BE2C (cell line): ENCODE measurements at places on chromosomes 2 and 18.

GRCh38 chr2:14998546-14998945, 366.0 kb downstream of the LRATD1 start:
- no peak for DNase-seq

- DNase-seq, result no peak
These were observed 55.8 kb downstream of the TTC27 start for GRCh38 chr2:32683520-32684086.

- DNase-seq, result no peak
These were observed 37.8 kb upstream of the DNMT3A start for GRCh38 chr2:25379535-25379934.

DNA sequence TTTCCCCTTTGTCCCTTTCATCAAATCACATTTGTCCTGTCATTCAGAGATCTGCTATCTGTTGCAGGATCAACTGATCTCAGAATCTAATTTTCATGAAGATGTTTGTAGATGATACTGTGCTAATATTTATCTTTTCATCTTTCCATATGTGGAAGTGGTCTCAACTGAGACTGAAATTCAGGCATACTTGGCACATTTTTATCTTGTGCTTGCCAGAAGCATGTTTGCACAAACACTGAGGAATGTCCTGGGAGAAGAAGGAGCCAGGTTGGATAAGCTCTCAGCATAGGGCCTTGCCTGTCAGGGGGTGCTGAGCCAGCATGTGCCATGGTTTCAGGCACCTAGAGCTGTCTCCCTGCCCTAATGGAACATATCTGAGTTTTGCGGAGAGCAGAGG, 24.5 kb upstream of the MMADHC start:
- no peak for DNase-seq

DNA sequence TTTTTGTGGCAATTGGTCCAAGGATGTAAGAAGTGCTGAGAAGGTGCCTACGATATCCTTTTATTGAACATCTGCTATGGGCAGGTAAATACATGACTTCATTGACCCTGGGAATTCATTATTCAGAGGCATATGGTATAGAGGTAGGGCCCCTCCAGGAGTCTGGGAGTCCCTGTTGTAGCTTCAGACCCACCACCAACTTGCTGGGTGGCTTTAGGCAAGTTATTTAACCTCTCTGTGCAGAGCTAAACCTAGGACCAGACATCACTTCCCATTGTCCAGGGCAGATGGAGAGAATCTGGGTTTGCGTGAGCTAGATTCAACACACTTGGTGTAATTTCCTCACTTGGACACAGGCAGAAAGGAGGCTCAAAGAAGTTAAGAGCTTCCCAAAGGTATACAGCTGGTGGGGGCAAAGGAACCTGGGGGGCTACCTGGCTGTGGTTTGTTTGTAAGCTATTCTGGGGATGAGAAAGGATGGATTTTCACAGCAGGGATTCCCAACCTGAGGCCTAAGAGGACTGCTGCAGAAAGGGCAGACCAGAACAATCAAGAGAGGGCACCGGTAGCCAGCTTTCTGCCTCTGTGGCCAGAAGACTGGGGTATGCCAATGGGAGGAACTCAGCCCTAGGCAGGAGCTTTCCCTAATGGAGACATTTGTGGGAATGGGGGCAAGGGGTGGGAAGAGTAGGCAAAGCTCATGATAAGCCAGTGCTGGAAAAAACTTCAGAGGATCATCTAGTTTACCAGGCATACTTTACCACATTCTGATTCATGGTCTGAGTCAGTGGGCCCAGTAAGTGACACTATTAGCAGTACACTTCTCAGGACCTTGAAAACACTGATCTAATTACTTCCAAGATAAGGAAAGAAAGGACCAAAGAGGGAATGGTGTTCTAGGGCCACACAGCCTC, 102.7 kb upstream of the SMAD2 start:
- DNase-seq, result no peak

- DNase-seq, result no peak
These were observed 271.1 kb downstream of the CBLN2 start for GRCh38 chr18:72273025-72273424.

GRCh38 chr2:135225781-135226180, 173.7 kb downstream of the RAB3GAP1 start:
- DNase-seq, result no peak

GRCh38 chr2:222208010-222208690, 90.6 kb downstream of the PAX3 start:
- DNase-seq, result no peak

- DNase-seq, result no peak
These were observed 38.2 kb downstream of the MC2R start for GRCh38 chr18:13877157-13877556.

DNA sequence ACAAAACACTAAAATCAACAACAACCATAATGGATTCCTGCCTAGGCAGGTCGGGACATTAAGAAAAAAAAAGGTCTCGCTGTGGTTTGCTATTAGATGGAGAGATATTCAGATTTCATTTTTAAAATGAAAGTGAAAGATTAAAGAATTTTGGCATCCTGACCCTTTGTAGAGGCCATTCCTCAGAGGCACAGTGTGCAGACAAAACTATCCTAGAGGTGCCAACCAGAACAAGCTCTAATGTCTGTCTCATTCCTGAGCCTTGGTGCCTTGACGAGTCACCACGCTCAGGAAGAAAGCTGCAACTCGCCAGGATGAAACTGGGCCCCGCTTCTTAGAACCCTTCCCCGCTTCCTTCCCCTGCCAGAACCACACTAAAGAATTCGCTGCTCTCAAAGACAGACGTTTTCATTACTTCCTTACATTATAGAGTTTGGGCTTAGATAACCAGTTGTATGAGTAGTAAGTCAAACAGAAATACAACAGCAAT, 156.0 kb downstream of the TGIF1 start:
- no peak for DNase-seq

GRCh38 chr2:65390134-65390533, 42.3 kb downstream of the SPRED2 start:
- no peak for DNase-seq

DNA sequence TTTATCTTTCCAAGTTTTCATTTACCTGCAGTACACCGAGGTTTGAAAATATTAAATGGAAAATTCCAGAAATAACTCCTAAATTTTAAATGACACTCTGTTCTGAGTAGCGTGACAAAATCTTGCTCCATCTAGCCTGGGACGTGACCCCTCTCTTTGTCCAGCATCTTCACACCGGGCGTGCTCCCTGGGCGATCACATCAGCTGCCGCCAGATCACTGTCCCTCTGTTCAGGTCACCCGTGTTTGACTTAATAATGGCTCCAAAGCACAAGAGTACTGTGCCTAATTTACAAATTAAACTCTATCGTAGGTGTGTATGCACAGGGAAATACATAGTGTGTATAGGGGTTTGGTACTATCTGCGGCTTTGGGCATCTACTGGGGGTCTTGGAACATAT, 6.1 kb upstream of the TMEM185B start:
- DNase-seq, result no peak

DNA sequence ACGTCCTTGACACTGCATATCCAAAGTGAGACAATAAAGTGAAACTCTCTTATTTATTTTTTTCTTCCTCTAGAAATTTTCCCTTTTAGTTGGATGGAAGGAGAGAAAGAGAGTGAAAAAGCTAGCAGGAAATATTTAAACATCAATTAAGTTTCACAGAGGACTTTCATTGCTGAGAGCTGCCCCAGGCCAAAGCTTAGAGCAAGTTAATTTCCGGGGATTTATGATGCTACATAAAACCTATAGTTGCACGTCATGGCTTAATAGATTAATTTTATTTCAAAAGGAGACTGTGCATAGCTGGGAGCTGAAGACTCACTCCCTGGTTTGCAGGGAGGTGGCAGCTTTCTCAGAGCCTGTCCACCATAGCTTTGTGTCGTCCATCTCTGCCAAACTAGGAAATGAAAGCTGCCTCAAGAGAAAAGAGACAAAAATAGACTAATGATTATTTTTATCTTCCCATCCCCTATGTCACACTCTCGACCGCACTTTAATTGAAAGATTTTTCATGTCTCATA, 323.3 kb upstream of the RAB6C start:
- DNase-seq, result no peak

- no peak for DNase-seq
These were observed 18.3 kb upstream of the ANKRD53 start for GRCh38 chr2:70959851-70960832.

DNA sequence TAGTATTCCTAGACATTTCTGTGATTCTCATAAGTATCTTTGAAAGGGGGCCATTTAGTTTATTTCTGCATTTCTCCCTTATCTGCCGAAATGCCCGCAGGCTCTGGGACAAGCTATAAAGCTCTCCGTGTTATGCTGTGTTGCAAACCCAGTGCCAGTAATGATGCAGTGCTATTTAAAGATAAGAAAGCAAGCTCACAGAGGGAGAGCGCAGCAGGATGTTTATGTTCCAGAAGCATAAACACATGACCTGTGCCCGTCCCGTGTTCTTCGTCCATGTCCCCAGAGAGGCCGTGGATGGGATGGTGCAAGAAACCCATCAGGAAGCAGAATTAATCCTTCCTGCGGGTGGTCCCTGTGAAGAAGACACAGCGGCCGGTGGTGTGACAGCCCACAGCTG, 99.4 kb downstream of the NEDD4L start:
- DNase-seq, result peak; percentile 65

- no peak for DNase-seq
These were observed 182.8 kb upstream of the FOSL2 start for GRCh38 chr2:28209864-28210263.

GRCh38 chr2:232977438-232977971, 35.6 kb downstream of the NGEF start:
- no peak for DNase-seq

DNA sequence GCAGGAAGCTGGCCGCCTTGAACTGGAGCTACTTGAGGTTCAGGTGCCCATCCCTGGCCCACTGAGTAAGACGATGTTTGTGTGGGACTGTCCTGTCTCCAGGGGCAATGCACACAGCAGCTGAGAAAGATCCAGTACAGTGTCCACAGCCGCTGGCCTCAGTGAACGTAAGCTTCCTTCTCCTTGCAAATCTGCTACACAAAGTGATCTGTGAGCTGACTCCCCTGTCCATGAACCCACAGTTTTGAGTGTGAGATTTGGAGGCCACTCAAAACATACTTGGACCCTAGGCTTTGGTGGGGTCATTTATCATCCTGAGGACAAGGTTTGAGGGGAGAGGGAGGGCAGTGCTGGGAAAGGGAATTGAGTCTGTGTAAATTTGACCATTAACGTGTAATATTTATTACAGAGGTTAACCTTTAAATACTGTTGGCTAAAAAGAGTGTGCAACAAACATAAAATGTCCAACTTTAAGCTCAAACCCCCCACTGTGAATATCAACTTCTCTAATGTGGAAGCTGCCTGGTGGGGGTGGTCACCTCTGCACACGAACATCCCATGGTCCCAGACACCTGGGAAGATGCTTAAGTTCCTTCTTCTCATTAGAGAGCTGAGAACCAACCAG, 4.9 kb upstream of the CYS1 start:
- no peak for DNase-seq
